ENCODE measurements at places on chromosomes 2 and 18.

GRCh38 chr2:40653829-40654228 lies 201.9 kb upstream of the SLC8A1 start:
- DNase-seq = no peak

- no peak for DNase-seq
Observed at GRCh38 chr18:52652391-52652790, 312.4 kb downstream of the DCC start.

DNA sequence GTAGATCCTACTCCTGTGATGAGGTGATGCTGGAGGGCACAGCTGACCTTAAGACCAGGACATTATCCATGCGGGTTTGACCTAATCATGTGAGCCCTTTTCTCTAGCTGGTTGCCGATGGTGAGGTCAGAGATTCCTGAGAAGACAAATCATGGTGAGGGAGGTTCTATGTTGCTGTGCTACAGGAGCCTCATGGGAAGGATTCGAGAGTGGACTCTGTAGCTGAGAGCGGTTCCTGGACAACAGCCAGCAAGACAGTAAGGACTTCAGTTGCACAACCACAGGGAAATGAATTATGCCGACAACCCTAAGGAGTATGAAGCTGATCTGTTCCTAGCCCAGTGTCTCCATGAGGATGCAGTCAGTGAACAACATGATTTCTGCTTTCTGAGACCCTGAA lies 80.4 kb downstream of the EPB41L3 start:
- no peak for DNase-seq

GRCh38 chr2:200223205-200223784 lies 83.2 kb upstream of the SPATS2L start:
- DNase-seq = no peak

DNA sequence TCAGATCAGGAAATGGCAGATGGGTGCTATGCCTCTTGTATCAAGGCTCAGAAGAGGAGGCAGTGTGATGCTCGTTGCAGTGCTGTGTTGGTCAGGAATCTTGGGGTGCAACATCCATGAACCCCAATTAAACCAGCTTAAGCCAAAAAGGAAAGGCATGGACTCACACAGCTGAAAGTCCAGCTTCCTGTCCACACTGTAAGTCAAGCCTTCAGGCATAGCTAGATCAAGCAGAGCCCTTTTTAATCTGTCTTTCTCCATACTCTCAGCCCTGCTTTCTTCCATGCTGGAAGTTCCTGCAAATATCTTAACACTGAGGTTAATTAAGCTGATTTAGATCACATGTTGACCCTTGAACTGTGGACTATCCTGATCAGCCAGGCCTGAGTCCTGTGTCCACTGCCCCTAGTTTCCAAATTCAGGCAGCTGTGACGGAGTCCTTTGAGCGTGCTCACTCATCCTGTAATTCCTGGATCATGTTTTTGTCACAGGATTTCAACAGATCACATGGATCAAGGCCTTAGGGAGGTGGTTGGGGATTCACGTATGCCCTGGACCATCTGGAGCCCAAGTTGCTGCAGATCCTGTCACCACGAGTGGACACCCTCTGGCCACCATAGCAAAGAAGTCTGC lies 4.5 kb upstream of the C2orf74 start:
- no peak for DNase-seq

GRCh38 chr2:153641046-153641445 lies 162.5 kb upstream of the RPRM start:
- DNase-seq = no peak

DNA sequence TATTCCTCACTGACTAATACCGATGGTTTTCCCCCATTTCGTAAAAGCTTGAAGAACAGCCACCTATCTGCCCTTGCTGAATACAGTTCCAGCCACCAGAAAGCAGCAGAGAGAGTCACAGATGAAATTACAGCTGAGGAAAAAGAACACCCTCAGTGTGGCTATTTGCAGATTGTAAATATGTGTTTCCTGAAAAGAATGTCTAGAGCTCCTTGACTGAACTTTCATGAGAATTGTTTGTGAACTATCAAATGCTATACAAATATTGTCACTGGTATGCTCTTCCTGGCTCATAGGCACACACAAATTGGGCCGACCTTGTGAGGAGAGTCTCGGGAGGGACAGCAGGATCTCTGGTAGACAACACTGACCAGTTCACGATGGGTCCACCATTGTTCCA lies 58.1 kb upstream of the TTC39C start:
- DNase-seq = no peak

DNA sequence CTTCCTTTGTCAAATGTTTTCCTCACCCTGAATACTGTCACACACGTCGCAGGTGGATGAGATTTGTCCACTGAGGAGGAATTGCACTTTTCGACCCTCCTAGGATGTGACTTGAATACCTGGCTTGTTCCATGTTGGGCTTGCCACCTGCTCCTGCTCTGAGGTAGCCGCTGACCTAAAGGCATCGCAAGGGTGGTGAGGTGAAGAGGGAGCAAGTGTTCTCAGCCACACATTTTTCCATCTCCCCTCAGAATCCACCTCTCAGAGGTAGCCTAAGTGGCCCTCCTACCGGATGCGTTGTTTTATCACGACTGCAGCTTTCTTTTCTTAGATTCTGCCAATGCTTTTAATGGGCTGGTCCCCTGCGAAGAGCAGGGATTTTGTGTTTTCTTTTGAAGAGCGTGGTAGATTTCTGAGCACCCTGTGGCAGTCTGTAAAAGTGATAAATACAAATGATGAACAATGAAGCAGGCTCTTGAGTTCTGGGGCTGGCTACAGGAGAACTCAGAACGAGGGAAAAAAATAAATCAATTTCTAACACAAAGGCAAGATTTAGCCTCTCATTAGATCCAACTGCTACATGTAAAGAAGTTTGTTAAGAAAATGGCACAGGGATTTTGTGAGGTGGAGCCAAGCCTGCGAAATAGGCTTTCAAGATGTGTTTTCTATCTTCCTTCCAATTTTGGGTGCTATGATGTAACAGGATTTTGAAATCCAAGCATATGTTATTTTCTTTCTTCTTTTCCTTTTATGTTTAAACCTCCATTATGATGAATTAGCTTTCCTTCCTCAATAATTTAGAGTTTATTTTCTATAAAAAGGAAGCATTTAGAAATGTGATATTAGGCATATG lies 386.7 kb downstream of the TGIF1 start:
- DNase-seq = no peak

DNA sequence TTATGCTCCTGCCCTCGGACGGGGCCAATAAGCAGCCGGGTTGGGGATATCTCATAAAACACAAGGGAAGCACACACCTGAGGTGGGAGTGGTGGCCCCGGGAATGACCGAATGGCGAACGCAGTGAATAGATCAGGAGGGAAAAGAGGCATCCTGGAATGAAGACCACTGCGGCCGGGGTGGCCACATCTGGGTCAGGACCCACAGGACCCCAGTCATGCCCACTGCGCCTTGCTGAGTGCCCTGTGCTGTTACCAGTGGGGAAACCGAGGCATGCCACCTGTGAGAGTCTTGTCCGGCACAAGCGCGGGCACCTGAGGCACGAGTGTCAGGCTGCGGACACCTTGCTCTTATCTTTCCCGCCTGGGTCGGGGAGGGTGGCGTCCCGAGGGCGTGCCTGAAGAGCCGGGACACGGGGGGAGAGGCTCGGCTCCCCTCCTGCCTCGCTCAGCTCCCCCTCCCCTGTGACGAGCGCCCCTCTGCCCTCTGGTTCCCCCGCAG lies 1.6 kb downstream of the PDCD1 start:
- no peak for DNase-seq

Measured in DMS153 (cell line).